ENCODE measurements at places on chromosomes 6 and 20.
A peak's percentile ranks its signal among the peaks of the same experiment; 100 is the strongest.

GRCh38 chr6:170277893-170278742 lies 12.8 kb downstream of the DLL1 start:
- DNase-seq: no peak

GRCh38 chr6:138590796-138591709 lies 91.8 kb upstream of the NHSL1 start:
- DNase-seq: peak; percentile 57

GRCh38 chr6:138026342-138026741 lies 80.9 kb downstream of the PERP start:
- DNase-seq: no peak

GRCh38 chr6:160015778-160016684 lies 47.1 kb downstream of the IGF2R start:
- peak; percentile 28 for DNase-seq

- no peak for DNase-seq
These were observed 200.3 kb upstream of the FAM83B start for GRCh38 chr6:54646069-54646950.

GRCh38 chr6:80541886-80542285 lies 435.4 kb downstream of the BCKDHB start:
- no peak for DNase-seq

- peak; percentile 66 for DNase-seq
These were observed 99.1 kb downstream of the HIVEP2 start for GRCh38 chr6:142845624-142846458.

- no peak for DNase-seq
These were observed 274.5 kb upstream of the RNF24 start for GRCh38 chr20:4289875-4290274.

- peak; percentile 33 for DNase-seq
These were observed 64.4 kb downstream of the GTF2H5 start for GRCh38 chr6:158232316-158233213.

DNA sequence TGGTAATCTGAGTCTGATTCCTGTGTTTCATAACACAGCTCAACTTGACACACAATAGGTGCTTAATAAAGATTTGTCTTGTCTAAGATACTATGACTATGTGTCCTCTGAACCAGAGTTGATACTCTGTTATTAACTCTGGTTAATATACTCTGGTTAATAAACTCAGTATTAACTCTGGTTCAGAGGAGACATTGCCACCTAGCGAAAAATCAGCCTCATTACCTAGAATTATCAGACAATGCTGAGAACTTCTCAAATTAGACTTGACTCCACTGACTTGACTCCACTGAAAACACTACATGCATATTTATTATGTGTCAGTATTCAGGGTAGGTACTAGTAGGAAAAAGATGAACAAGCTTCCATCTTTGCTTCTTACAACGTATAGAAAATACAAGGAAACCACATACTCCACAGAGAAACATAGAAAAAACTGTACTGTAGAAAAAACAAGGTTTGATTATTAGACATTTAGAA lies 73.9 kb downstream of the AHI1 start:
- peak; percentile 47 for DNase-seq

All from CD4-positive, alpha-beta T cell treated with Interleukin-4 for 4 hours (primary cell).